ENCODE measurements at places on chromosomes 13 and 19.

DNA sequence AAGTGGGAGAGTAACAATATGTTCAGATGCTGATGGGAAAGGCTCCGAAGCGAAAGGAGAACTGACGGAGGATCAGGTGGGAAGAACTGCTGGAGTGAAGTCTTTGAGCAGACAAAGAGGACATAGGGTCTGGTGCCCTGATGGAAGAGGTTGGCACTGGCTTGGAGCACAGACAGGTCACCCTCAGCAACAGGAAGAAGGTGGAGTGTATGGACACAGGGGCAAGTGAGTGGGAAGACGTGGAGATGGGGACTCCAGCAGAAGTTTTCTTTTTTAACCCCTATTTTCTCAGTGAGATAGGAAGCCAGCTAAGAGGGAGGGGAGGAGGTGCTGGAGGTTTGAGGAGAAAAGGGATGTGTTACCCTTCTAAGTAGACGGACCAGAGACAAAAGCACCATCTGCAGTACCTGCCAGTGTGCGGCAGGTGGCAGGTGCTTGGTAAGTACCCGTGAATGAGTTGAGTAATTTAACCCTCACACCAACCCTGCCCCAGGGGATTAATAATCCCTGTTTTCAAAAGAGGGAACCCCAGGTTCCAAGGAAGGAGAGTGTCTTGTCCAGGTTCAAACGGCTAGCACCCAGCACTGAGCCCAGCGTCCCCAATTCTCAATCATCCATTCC is 11.2 kb downstream of the HAS1 start:
- DNase-seq: no peak

- no peak for DNase-seq
These were observed 8.1 kb downstream of the PIK3R2 start for GRCh38 chr19:18160971-18161635.

GRCh38 chr19:55118401-55118991 is 1.1 kb upstream of the PPP1R12C start:
- no peak for DNase-seq

DNA sequence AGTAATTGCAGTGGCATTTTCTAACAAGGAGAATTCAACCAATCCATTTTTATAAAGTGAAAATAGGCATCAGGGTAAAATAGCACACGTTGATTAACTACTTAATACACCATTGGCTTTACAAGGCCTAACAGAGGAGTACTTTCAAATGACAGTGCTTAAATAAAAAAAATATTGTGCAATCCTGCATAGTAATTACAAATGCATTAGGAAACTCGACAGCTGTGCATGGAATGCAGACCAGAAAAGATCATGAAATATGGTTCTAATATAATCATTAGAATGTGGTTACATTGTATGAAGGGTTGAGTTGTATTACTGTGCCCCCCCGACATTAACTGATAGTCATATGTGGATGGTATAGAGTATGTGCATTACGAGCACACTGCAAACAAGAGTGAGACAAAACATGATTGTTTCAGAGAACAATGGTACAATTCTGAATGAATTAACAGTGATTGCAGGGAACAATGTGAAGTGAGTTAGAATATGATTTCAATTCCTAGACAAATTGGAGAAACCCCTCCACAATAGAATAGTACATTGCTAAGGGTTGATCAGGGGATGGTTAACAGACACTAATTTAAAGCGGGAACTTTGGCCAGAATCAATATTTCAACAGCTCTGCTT is 270.6 kb downstream of the GPC5 start:
- DNase-seq: no peak

- no peak for DNase-seq
These were observed 64.8 kb upstream of the DOCK9 start for GRCh38 chr13:99042521-99043250.

DNA sequence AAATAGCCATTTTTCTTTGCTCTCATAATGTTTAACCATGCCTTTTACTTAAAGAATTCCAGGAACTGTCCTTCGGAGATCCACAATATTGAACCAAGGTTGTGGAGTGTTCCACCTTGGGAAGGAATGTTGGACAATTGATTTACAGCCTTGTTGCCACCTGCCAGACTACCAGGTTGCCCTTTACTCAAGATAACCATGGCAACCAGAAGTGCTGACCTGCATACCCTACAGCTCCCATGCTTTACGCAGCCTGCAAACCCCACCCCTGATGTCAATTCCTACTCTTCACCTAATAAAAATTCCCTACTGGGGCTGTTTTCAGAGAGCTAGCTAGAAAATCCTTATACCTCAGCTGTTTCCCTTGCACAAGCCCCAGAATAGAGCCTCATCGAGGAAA is 151.0 kb upstream of the RXFP2 start:
- no peak for DNase-seq

- no peak for DNase-seq
These were observed 44.9 kb downstream of the ESD start for GRCh38 chr13:46751811-46752635.

DNA sequence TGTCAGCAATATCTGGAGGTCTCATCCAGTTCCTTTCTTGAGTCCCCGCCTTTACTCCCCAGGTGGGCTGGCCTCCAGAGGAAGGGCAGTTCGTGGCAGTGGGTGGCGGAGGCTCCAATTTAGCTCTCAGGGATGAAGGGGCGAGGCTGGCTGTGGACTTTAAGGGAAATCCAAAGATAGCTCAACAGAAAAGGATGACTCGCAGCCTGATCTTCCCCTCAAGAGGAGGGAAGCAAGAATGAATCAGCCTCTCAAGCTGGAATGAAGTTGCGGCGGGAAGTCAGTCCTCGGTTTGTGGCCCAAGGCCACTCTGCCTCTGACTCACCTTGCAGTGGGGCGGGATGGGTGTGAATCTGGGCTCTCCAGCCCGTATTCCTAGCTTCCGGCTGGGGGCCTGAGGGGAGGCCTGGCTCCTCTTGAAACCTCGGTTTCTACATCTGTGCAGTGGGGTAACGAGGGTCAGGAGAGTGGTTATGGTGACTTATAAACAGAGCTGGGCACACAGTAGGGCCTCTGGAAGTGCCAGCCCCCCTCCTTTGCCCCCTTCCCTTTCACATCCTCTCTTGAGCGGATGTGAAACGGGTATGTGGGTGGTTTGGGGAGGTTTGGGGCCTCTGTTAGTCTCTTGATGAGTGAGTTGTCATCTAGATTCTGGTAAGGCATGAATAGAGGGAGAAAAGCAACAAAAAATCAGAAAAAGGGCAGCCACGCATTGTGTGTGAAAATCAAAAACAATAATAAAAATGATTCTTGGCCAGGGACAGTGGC is 10.5 kb upstream of the SMG9 start:
- no peak for DNase-seq

GRCh38 chr13:30119476-30119875 is 187.9 kb downstream of the KATNAL1 start:
- no peak for DNase-seq

GRCh38 chr13:53601113-53601512 is 572.5 kb downstream of the OLFM4 start:
- no peak for DNase-seq

- no peak for DNase-seq
These were observed 686 bp downstream of the SETDB2 start for GRCh38 chr13:49444524-49445395.

DNA sequence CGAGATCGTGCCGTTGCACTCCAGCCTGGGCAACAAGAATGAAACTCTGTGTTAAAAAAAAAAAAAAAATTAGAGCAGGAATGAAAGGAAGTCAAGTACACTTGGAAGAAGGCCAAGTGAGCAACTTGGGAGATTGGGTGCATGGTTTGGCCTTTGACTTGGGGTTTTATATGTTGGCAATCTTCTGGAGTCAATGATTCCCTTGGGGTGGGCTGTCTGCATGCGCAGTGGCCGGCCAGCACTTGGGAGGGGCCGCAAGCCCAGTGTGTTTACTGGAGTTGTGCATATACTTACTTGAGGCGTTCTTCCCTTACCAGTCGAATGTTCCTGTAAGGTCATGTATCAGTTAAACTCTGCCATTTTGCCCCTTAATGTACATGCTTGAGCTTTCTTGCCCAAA is 103.9 kb downstream of the FAM216B start:
- DNase-seq: no peak

GRCh38 chr13:107669391-107669993 is 545.8 kb downstream of the LIG4 start:
- no peak for DNase-seq

- no peak for DNase-seq
These were observed 207.2 kb upstream of the PCDH17 start for GRCh38 chr13:57424379-57424778.

DNA sequence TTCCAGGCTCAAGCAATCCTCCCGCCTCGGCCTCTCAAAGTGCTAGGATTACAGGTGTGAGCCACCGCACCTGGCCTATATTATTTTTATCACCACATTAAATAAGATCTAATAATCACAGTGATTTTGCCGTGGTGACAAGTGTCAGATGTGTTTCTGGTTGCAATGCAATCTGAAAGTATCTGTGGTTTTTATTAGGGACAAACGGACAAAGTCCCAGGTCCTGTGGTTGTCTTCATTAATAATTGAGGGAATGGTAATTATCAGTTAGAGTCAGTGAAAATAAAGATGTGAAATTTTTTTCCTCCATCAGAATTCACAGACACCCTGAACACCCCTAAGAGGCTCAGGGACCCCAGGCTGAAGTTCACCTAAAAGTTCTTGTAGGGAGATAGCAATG is 1.3 kb upstream of the TICAM1 start:
- DNase-seq: no peak

DNA sequence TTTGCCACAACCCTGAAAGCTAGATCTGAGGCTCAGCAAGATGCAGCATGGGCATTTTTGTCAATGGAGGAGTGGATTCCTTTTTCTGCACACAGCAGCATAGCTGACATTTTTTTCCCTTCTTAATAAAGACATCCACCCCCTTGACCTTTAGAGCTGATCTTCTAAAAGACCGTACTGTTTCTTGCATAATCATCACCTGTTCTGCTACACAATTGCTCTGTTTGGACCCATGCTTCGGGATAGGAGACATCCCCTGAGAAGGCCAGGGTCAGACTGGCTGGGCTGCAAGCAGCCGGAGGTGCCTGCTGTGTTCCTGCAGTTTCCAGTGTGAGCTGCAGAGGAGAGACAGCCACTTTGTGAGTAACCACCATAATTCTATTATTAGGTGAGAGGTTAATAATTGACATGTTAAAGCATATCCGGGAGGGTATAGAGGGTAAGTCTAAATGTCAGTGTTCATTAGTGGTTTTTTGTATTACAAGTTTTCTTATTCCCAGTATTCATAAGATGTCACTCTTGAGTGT is 108.5 kb upstream of the C1QTNF9B start:
- DNase-seq: no peak

DNA sequence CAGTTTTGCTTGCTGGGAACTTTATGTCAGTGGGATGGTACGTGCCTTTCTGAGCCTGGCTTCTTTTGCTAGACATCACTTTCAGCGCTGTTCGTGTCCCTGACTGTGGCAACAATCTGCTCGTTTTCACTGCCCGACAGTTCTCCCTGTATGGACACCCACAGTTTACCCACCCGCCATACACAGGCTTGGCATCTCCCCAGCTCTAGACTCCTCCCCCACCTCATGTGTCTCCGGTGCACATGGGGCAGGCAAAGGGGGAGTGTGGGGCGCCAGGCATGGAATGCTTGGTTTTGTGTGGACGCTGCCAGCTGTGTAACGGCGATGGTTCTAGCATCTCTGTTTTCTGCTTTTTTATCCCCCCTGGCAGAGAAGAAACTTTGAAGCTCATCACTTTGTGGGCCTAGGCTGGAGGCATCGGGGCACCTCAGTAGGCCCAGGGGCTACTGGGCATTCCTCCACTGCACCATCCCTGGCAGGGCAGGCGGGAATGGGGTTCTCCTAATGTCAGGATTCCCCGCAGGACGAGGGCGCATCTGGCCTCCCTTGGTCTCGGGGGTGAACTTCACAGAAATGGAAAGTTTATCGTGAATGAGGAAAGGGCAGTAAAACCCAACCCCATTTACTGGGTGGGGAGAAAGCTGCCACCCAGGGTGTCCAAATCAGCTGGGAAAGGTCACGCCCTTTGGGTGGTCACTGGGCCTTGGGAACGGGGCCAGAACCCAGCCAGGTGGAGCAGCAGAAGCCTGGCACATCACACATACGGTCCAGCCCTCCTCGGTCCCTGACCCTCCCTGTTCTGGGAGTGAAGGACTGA is 60.8 kb downstream of the CEBPG start:
- no peak for DNase-seq

DNA sequence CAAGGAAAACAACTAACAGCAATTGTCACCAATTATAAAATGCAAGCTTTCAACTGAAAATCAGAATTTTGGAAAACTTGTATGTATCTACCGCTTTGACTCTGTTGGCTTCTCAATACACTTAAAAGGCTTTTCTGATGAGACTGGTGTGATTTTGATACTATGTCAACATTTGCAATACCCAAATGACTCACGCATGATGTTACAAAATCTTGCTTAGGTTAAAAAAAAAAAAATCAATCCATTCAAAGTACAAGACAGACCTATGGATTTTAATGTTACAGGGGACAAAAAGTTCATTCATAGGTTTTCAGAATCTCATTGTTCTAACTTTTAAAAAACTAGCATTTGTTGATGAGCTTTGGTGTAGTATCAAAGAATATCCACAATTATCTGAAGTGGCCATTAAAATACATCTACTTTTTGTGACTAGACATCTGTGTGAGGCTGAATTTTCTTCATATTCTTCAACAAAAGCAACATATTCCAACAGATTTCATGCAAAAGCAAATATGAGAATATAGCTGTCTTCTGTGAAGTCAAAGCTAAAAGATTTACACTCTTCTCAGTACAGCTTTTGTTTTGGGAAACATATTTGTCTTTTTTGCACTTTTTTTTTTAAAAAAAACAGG is 10.7 kb downstream of the ELF1 start:
- DNase-seq: no peak

GRCh38 chr13:36975172-36975571 is 24.0 kb downstream of the ALG5 start:
- no peak for DNase-seq

- DNase-seq: no peak
These were observed 6.3 kb upstream of the ZNF69 start for GRCh38 chr19:11881151-11881800.

DNA sequence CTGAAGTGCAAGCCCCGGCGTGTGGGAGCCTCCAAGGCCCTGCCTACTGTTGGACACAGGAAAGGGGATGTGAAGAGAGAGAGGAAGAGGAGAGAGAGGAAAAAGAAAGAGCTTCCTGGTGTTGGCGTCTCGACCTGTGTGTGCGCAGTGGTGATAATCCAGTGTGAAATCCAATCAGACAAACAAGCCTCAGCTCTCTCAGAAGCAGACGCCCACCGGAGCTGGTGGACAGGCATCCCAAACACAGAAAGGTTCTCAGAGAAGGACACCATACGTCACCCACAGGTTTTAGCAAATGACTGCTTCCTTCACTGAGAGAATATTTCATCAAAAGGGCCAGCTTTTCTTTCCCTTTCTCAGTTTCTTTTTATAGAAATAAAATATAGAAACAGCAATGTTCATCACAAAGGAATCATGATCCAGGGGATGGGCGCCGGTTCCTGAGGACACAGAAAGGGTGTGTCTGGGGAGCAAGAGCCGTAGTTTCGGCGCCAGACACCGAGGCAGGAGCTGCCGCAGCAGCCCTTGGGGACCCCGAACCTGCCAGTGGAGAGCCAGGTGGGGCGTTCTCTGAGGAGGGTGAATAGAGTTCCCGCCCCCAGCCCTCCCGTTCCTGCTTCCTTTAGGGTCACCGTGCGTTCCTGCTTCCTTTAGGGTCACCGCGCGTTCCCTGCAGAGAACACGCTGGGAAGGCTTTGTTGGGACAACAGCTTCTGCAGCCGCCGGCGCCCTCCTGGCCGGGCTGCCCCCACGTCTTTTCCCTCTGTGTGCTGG is 145.8 kb upstream of the SOX1 start:
- no peak for DNase-seq
